Fibroblast of skin of left quadriceps (primary cell): ENCODE measurements at places on chromosomes 11 and 22.

- no peak for DNase-seq
These were observed 3.6 kb upstream of the INPP5J start for GRCh38 chr22:31119026-31119717.

DNA sequence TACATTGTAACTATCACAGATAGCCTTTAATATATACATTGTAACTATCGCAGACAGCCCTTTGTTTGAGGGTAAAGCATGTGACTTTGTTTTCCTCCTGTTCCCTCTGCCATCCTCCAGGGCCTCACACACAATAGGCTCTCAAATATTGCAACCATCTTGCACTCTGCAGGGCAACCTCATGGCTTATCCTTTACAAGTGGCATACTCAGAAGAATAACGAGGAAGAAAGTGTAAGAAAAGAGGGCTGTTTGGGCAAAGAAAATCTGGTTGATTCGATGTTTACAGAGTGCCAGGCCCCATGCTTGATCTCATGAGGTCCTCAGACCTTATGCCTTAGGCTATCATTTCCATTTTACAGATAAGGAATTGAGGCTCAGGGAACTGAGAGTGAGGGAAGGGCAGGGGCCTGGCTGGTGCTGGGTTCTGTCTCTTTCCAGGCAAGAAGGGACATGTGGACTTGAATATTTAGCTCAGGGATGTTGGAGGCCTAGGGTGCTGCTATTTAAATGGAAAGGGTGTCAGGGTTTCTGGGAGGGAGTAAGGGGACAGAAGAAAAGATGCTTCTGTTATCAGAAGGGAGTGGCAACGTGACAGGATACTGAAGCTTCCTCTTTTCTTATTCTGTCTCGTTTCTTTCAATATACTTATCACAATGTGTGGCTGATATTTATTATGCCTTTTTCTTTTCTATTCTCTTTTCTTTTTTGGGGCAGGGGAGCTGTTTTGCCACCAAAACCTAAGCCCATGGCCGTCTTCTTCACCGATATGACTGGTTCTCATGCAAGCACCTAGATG is 1.1 kb upstream of the SAMM50 start:
- DNase-seq: no peak

DNA sequence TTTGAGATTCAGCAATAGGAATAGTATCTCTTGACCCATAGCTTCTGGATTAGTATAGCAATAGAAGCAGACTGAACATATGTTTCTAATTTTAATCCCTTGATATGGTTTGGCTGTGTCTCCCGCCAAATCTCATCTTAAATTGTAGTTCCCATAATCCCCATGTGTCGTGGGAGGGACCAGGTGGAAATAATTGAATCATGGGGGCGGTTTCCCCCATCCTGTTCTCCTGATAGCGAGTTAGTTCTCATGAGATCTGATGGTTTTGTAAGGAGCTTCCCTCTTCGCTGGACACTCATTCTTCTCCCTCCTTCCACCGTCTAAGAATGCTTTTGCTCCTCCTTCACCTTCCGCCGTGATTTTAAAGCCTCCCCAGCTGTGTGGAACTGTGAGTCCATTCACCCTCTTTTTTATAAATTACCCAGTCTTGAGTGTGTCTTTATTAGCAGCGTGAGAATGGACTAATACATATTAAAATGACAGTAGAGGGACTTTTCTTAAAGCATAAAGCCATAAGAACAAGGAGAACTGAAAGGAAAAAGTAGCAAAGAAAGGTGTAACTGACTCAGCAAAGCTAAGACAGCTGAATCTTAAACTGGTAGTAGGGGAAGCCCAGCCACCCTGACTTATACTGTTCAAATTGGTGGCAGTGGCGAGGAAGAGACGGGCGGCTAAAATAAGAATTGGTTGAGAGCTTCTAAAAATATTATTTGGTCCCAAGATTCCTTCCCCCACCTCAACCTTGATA is 20.3 kb upstream of the SLN start:
- DNase-seq: peak; percentile 15

- no peak for DNase-seq
These were observed 17.6 kb upstream of the LIN7C start for GRCh38 chr11:27524155-27524554.

GRCh38 chr11:129620237-129621104 is 195.2 kb upstream of the TMEM45B start:
- no peak for DNase-seq

DNA sequence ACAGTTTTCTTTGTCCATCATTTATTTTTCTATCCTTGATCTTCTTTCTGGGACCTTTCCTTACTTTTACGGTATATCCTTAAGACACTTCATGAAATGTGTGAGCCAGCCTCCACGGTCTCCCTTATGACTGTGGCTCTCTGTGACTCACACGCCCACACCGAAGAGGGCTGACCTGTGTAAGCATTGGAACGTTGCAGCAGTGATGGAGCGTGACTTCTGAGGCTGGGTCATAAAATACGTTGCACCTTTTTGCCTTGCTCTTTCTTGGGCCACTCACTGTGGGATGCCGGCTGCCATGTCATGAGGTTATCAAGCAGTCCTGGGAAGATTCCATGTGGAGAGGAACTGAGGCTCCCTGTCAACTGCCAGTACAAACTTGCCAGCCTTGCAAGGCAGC is 96.3 kb upstream of the RAB1B start:
- DNase-seq: no peak

GRCh38 chr22:39494471-39495120 is 7.5 kb upstream of the MIEF1 start:
- no peak for DNase-seq

DNA sequence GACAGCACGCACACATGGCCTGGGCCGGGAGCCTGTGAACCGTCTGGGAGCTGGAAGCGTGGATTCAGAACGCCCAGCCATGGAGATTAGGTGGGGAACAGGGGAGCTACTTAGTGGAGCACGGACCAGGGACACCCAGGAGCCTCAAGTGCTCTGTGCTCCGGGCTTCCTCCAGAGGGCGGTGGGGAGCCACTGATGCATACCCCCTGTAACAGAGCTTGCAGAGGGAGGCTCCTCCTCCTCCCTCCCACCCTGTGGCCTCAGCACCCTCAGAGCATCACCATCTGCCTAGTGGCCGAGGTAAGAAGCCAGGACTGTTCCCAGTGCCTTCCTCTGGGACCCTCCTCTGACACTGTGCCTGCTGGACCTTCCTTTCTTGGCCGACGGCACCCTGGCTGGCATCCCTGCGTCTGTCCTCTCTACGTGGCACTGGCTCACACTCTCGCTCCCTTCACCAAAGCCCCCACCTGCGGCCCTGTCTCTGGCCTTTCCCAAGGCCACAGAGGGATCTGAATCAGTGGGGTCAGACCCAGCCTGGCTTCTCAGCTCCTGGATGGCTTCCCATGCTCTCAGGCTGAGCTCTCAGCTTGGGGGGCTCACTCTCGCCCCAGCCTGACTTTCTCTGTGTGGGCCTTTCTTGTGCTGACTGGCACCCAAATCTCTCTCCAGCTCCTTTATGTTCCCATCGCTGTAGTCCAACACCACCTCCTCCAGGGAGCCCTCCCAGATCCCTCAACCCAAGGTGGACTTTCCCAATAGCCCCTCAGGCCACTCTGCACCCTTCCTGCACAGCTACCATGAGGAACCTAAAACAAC is 780.9 kb downstream of the BRD1 start:
- DNase-seq: no peak
